A549 treated with RU486 at 1 μM for 4 hours (cell line): ENCODE measurements at places on chromosomes 6 and 20. TPM values are rescaled to one million over a fixed set of nuclear protein-coding genes. Genes with fewer than 3 reads are reported as not detected.

LAMA2 gene
- total RNA-seq, result 0.26 to 1.5 TPM (median 0.57 TPM) in 5 replicates

ANKRD60 gene
- total RNA-seq, result not detected in 5 replicates

RAD21L1 gene
- not detected in 5 replicates for total RNA-seq

SLC22A23 gene
- total RNA-seq, result 8.5 to 11.2 TPM (median 10.6 TPM) in 5 replicates

CFB gene
- total RNA-seq, result 2.0 to 3.3 TPM (median 2.9 TPM) in 5 replicates

CDH22 gene
- 0.06 TPM in 1 of 5 replicates, not detected in the others for total RNA-seq

FAXC gene
- total RNA-seq, result 5.1 to 7.1 TPM (median 6.7 TPM) in 5 replicates

ABHD16B gene
- total RNA-seq, result not detected in 5 replicates

PRKN gene
- total RNA-seq, result 0.07 TPM in 1 of 5 replicates, not detected in the others

ANGPT4 gene
- 0.03 TPM in 1 of 5 replicates, not detected in the others for total RNA-seq

TBXT gene
- total RNA-seq, result not detected in 5 replicates

FNDC11 gene
- 0.18 to 0.29 TPM (median 0.22 TPM) in 4 of 5 replicates, not detected in the other for total RNA-seq

DAAM2 gene
- not detected in 5 replicates for total RNA-seq
